ENCODE measurements at places on chromosomes 5 and 9.

- no peak for DNase-seq
- H3K36me3 ChIP-seq = no peaks in the 10 kb centered on the region
- H3K4me1 ChIP-seq = no peaks in the 10 kb centered on the region
- H3K4me3 ChIP-seq = no peak overlapping the region
Observed at GRCh38 chr5:93902288-93902687, 160.9 kb upstream of the POU5F2 start.

DNA sequence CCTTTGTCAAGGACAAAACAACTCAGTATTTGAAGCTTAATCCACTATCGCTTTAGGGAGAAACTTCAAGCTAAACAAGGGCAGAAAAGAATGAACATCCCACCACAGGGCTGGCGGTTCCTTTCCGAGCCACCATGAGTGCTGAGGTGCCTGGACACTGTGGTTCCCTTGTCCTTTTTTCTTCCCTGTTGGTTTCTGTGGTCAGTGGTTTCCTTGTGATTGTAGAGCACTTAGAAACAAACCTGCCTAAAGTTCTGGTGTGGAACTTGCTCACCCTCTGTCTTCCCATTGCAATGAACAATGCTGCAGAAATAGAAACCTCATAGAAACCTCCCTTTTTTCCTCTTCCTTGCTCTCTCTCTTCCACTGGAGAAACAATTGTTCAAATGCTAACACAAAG, 79.3 kb upstream of the TBC1D2 start:
- no peaks in the 10 kb centered on the region for H3K4me1 ChIP-seq
- no peak overlapping the region for H3K27ac ChIP-seq
- DNase-seq = no peak
- H3K27me3 ChIP-seq = peaks cover 34% of the 10 kb centered on the region
- no peaks in the 10 kb centered on the region for H3K36me3 ChIP-seq

DNA sequence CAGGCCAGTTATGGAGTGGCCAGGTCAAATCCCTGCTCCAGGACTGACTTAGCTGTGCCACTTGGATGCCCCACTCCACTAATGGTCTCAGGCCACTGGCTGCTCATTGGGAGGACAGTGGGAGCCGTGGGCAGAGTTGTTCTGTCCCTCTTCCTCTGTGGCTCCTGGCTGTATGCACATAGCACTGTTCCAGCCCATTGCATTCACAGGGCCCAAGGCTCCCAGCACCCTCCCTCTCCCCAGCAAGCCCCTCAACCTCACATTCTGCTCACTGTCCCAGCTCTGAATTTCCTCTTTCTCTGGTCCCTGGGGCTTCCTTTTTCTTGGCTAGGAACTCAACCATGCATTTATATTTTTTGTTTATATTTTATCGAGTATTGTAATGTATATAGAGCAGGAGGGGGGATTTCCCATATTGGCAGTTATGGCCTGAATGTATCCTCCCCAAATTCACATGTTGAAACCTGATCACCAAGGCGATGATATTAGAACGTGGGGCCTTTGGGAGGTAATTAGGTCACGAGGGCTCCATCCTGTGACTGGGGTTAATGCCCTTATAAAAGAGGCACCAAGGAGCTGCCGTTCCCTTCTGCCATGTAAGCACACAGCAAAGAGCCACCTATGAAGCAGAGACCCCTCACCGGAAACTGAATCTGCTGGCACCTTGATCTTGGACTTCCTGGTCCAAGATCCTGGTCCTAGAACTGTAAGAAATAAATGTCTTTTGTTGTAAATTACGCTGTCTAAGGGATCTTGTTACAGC, 17.0 kb upstream of the MVB12B start:
- H3K4me1 ChIP-seq = peaks cover 3% of the 10 kb centered on the region
- no peak overlapping the region for H3K4me3 ChIP-seq
- DNase-seq = peak; percentile 31

DNA sequence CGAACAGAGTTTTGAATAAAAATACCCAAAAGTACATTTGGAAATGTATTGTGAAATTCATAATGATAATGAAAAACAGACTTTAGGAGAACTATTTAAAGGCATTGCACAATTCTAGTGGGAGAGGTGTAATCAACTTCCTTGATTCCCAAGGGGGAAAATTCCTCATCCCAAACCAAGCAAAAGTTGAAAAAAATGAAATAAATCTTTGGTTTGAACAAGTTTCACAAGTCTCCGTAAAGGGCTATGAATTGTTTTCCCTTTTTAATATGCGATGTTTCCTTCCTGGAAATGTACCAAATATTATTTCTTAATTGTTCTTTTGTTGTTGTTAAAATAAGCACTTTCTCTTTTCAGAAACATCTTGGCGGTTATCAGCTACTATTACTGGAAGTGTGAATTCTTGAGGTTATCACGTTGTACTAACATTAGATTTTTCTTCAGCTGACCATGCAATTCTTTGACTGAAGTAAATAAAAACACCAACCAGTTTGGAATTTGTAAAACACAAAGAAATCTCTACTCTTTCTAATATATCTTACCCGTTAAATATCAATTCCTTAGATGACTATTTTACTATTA, 59.3 kb downstream of the SVEP1 start:
- no peaks in the 10 kb centered on the region for H3K27me3 ChIP-seq
- no peak for DNase-seq
- peaks cover 6% of the 10 kb centered on the region for H3K36me3 ChIP-seq
- no peaks in the 10 kb centered on the region for H3K4me1 ChIP-seq

DNA sequence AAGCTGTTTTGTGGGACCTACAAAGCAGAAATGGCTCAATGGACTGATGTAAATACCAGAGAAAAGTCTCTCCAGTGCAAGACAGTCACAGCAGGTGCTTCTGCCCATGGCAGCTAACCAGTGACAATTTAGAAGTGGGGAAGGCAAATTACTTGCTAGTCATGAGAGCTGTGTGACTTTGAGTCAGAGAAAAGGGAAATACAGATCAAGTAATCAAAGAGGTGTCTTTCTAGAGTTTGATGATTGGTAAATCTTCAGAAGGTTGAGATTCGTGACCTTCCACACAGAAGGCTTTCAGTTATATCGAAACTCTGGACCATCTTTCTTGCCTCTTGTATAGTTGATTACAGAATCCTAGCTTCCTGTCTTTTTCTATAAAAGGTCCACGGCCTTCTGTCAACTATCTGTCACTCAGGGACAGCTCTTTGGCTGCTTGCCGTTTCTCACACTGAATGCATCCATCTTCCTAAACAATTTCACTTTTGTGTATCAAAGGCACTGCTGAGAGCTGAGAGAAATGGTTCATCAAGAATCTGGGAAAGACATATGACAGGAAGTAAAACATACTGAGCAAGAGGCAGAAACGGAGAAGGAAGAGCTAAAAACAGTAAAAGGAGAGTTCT, 993.9 kb upstream of the ACO1 start:
- no peak overlapping the region for H3K27ac ChIP-seq
- H3K4me1 ChIP-seq = peaks cover 12% of the 10 kb centered on the region
- no peak overlapping the region for H3K4me3 ChIP-seq
- no peaks in the 10 kb centered on the region for H3K36me3 ChIP-seq

DNA sequence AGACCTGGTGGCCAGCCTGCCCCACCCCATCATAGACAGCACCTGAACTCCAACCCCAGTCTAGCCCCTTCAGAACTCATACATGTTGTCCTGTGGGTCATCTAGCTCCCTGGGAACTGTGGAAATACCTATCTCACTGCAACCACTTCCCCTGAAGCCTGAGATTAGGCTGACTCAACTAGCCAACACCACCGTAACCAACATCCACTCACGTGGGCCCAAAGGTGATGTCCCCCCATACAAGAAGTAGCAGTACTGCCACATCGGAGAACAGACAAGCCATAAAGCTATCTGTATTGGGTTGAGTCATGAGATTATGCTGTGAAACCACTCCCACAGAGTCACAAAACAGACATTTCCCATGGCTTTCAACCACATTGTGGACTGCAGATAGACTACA, 46.6 kb downstream of the OSMR start:
- no peaks in the 10 kb centered on the region for H3K36me3 ChIP-seq
- no peak for DNase-seq
- H3K4me1 ChIP-seq = no peaks in the 10 kb centered on the region
- H3K27ac ChIP-seq = no peak overlapping the region
- no peak overlapping the region for H3K4me3 ChIP-seq
- H3K27me3 ChIP-seq = no peaks in the 10 kb centered on the region

DNA sequence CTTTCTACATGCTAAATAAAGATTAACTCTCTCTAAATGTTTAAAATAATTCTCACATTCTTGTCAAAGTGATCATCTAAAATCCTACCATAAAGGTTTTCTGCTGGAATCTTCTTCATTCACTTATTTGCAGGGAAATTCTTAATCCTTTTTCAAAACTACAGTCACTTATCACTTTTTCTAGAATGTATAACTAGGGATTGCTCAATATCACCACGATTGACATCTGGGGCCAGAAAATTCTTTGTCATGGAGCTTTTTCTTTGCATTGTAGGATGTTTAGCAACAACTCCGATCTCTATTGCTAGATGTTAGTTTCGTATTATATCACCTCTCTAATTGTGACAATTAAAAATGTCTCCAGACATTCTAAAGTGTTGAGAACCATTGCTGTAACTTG, 344.9 kb upstream of the PIK3R1 start:
- H3K4me1 ChIP-seq = peaks cover 4% of the 10 kb centered on the region
- no peak overlapping the region for H3K4me3 ChIP-seq
- no peak for DNase-seq

GRCh38 chr5:65141493-65141892, 340.2 kb downstream of the ADAMTS6 start:
- H3K36me3 ChIP-seq = no peaks in the 10 kb centered on the region
- no peaks in the 10 kb centered on the region for H3K27me3 ChIP-seq
- H3K4me3 ChIP-seq = no peak overlapping the region
- H3K4me1 ChIP-seq = peaks cover 5% of the 10 kb centered on the region

GRCh38 chr5:104539618-104540350, 977.2 kb upstream of the NUDT12 start:
- peaks cover 20% of the 10 kb centered on the region for H3K4me1 ChIP-seq
- H3K27me3 ChIP-seq = no peaks in the 10 kb centered on the region
- H3K27ac ChIP-seq = no peak overlapping the region

- H3K27ac ChIP-seq = peak overlapping the region; percentile 73
- peaks cover 7% of the 10 kb centered on the region for H3K4me1 ChIP-seq
- H3K36me3 ChIP-seq = peaks cover 7% of the 10 kb centered on the region
- no peaks in the 10 kb centered on the region for H3K27me3 ChIP-seq
- no peak overlapping the region for H3K4me3 ChIP-seq
- DNase-seq = no peak
Observed at GRCh38 chr5:177154003-177154643, 20.6 kb downstream of the NSD1 start.

DNA sequence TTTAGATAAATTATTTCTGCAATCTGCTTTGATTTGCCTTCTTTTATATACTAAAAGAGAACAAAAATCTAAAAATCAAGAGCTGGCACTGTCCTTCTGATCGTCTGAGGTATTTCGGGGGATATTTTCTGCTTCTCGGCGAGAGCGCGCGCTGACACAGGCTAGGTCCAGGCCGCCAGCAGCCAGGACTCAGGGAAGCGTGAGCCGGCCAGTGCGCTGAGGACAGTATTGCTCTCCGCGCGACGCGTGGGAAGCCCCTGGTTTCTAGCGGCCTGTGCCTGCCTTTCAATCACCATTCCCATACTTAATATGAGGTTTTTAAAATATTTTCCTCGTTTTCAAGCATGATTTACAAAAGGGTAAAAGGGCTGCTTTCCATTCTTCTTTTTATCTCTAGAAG, 307.3 kb upstream of the IRX1 start:
- H3K27ac ChIP-seq = no peak overlapping the region
- no peaks in the 10 kb centered on the region for H3K4me1 ChIP-seq
- peak; percentile 22 for DNase-seq
- no peak overlapping the region for H3K4me3 ChIP-seq
- H3K27me3 ChIP-seq = peaks cover 10% of the 10 kb centered on the region
- no peaks in the 10 kb centered on the region for H3K36me3 ChIP-seq
